ENCODE measurements at places on chromosomes 2 and 18.

DNA sequence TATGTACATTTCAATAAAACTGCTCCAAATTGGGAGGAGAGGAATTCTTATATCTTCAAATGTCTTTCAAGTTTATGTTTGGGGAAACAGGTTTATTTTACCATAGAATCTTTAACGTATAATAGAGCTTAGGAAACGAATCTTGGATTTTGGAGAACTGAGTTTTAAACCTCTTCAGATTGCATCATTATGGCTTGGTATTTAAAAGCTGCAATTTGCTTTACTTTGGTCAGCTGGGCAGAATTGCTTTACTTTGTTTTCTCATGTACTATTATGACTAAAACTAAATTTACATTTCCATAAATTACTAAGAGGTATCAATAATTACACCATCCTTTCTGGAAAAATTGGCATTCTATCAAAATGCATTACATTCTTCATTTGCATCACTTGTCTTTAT is 54.6 kb downstream of the BAZ2B start:
- DNase-seq = no peak

DNA sequence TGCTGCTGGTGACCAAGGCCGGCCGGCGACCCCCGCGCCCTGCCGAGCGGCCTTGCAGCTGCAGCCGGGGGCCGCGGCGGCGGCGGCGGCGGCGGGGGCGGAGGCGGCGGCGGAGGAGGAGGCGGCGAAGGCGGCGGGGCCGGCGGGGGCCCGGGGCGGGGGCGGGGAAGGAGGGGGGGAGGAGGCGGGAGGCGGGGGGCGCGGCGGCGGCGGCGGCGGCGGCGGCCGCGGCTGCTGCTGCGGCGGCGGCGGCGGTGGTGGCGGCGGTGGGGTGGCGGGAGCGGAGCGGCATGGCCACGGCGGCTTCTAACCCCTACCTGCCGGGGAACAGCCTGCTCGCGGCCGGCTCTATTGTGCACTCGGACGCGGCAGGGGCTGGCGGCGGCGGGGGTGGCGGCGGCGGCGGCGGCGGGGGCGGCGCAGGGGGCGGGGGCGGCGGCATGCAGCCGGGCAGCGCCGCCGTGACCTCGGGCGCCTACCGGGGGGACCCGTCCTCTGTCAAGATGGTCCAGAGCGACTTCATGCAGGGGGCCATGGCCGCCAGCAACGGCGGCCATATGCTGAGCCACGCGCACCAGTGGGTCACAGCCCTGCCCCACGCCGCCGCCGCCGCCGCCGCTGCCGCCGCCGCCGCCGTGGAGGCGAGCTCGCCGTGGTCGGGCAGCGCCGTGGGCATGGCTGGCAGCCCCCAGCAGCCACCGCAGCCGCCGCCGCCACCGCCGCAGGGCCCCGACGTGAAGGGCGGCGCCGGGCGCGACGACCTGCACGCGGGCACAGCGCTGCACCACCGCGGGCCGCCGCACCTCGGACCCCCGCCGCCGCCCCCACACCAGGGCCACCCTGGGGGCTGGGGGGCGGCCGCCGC is 1.5 kb downstream of the POU3F3 start:
- DNase-seq = no peak

DNA sequence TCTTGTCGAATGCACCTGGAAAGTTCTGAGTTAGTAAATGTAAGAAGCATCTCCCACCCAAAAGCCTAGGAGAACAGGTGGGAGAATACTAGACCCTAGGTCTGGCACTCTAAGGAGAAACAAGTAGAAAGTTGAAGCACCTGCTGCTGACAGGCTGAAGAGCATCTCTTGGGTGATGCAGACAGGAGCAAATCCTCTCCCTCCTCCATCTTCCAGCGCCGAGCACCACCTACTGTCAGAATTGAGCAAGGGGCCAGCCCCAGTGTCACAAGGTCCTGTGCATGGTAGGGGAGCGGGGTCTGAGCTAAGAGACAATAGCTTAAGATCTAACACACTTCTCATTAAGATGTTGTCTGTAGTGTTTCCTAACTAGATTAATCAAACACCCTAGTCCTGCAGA is 52.9 kb downstream of the HK2 start:
- DNase-seq = no peak

GRCh38 chr18:13011719-13012118 is 20.6 kb downstream of the CEP192 start:
- DNase-seq = no peak

DNA sequence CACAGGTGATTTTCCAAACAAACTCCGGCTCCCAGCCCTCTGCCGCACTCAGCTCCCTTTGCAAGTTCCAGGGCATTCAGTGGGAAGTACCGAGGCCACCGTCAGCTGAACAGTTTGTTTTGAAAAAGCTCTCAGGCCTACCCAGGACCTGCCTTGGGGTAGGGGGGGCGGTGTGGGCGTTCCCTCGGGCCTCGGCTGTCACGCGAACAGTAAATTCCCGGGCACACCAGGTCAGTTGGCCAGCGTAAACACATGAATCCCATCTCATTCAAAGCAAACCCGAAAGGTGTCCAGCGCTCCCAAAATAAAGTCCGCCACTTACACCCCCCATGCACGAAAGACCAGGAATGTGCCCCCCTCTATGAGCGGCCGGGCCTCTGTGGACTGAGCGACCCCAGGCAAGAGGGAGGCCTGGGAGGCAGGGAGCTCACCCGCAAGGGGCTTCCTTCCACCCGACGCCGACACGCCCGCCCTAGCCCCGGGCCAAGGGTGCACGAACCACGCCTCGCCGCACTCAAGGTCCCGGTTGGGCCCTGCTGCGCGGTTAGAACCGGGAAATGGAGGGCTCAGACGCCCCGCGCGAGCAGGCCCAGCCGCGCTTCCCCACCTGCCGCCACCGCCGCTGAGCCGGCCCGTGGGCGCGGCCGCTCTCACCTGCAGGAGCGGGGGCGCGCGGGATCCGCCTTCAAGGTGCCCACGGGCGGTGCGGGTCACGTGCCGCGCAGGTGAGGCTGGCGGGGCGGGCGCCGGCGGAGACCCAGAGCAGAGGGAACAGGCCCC is at the start of gene WDSUB1:
Gene WDSUB1, minus strand, starts transcription at position 775 of the 780 bp plus-strand sequence. CDS start 3,634 bp downstream, outside the sequence.
- peak; percentile 51 for DNase-seq

DNA sequence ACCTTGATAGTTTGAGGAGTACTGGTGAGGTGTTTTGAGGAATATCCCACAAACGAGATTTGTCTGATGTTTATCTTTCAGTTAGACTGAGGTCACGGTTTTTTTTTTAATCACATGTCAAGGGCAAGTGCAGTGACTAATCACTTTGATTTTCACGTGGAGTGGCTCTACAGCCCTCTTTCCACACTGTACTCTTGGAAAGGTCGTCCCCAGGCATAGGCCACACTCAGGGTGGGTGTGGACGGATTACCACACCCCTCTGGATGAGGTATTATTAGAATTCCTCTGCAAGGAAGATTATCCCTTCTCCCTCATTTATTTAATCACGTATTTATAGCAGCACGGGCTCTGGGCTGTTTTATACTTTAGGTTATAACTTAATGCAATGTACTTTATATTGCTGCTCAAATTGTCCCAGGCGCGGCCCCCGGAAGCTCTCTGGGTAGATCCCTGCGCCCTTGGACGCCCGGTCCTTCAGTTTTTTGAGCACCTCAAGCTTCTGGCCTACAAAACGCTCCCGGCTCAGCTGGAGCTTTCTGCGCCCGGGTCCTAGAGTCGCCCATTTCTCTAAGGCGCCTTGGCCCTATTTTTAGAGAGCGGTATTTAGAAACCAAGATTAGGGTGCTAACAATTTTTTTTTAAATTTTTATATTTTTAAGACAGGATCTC is 515 bp upstream of the PLEKHB2 start:
- peak; percentile 83 for DNase-seq

GRCh38 chr2:133077269-133077822 is 407.3 kb upstream of the LYPD1 start:
- peak; percentile 55 for DNase-seq

- no peak for DNase-seq
Measured at GRCh38 chr2:238461051-238461450, 34.3 kb downstream of the ASB1 start.

- no peak for DNase-seq
Measured at GRCh38 chr18:47970664-47971531, 40.4 kb upstream of the SMAD2 start.

DNA sequence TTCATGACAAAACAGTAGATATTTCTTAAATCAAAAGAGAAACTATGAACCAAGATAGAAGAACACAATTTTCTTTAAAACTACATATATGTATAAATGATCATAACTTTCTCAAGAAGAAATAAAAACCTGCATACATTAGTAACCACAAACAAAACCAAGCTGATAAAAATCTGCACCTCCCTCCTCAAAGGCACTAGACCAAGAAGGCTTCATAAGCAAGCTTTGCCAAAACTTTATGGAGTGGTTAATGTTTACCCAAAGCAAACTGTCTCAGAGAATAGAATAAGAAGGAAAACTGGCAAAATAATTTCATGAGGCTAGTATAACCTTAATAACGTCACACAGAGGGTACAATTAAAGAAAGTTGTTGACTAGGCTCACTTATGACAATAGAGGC is 138.3 kb downstream of the ZBTB7C start:
- no peak for DNase-seq

DNA sequence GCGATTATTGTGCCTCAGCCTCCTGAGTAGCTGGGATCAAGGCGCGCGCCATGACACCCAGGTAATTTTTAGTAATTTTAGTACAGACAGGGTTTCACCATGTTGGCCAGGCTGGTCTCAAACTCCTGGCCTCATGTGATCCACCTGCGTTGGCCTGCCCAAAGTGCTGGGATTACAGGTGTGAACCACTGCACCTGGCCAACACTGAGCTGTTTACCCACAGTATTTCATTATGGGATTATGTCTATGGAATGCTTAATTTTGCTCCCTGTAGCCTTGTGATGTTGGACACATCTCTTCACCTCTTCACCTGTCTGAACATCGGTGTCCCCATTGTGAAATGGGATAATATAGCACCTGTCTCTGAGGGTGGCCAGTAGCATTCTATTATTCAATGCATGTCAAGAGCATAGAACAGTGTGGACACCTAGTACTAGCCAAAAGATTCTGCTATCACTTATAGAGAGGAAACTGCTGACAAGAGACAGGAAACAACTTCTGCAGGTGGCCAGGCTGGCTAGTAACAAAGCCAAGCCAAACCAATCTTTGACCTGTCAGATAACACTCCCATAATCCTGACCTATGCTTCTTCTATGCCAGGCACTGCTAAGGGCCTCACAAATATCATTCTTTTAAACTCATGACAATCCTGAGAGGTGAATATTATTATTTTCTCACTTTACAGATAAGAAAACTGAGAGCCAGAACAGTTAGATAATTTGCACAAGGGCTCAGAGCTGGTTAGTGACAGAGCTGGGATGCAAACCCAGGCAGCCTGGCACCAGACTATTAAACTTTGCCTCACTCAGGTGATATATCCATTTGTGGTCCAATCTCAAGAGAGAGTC is 29.4 kb upstream of the REEP1 start:
- no peak for DNase-seq

DNA sequence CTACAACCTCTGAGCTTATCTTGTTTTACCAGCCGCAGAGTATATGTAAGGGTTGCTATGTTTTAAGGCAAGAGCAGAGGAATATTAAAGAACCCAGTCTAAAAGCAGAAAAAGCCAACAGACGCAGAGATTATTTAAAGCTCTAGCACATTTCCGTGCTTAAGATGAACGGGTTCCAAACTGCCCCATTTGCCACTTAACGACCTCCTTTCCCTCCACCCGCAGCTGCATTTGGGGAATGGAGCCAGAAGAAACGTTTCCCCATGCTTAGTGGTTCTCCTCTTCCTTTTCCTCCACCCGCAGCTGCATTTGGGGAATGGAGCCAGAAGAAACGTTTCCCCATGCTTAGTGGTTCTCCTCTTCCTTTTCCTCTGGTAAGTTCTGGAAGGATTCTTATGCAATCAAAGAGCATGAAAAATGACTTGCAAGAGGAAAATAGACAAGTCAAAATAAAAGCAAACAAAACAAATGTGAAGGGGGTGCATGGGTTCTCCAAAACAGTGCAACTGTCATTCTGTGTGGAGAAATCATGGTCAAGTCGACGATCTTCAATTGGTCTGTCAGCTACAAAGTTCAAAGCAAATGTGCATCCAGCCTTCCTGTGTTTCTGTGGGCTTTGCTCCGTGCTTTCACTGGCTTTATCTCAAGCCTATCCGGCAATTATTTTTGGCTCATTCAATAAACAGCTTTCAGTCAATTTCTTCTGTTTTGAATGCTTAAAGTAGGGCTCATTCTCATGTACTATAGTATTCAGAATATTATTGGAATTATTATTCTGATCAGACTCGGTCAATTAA is 57.8 kb downstream of the DIPK1C start:
- peak; percentile 1 for DNase-seq

DNA sequence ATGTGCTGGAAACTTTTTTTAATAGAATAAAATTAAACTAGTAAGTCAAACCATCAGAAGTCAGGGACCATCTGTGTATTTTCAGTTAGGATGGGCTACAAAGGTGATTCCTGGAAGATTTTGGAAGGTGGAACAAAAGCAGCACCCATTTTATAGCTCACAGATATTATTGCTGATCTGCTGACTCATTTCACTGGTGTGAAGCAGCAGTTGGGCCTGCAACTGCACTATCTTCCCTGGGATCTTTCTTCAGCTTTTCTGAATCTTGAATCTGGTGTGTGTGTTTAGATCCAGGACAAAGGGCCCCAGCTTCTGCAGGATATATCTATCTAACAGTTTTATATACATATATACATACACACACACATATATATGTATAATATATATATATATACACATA is 35.6 kb upstream of the BCL11A start:
- DNase-seq = no peak

GRCh38 chr2:152099367-152100050 is 665 bp upstream of the CACNB4 start:
- DNase-seq = peak; percentile 8

DNA sequence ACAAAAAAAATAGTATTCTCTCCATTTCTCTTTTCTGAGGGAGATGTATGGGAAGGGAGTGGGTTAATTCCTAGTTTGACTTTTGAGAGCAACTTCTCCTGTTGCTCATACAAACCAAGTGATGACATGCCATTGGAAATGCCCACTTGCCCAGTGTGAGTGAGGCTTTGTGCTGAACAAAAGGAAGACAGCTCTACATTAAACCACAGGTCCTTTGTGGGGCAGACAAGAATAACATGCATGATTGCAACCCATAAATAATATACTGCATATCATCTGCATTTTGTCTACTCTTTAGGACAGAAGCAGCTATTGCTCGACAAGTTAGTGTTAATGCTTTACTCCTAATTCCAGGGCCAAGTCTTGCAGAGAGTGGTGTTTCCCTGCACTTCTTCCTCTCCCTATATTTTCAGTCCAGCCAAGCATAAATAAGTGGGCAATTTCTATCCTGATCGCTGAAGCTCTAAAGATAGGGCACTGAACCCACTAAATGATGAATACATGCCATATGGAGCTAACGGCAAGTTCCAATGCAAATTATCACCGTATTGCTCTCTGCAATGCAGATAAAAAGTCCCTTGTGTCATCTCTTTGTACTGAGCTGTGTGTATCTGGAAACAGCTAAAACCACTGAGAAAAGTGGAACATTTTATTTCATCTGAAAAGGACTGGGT is 19.4 kb upstream of the EHBP1 start:
- no peak for DNase-seq

- no peak for DNase-seq
Measured at GRCh38 chr18:54465502-54465901, 107.8 kb downstream of the C18orf54 start.

GRCh38 chr2:228731517-228731916 is 539.6 kb downstream of the PID1 start:
- peak; percentile 83 for DNase-seq
